Parietal lobe (tissue), 2 donors: ENCODE measurements at places on chromosomes 1 and 21. TPM values are rescaled to one million over a fixed set of nuclear protein-coding genes. Genes with fewer than 3 reads are reported as not detected.

Gene FAM3B
- not detected for total RNA-seq

Gene CADM3
- 148 TPM for total RNA-seq

Gene COL24A1
- total RNA-seq: 1.6 TPM

Gene KIF1B
- total RNA-seq: 394 TPM

Gene GJA9
- total RNA-seq: not detected

Gene CYP4X1
- total RNA-seq: 24.1 TPM

Gene CLIC6
- total RNA-seq: not detected
